ENCODE measurements at places on chromosomes 4 and X.

DNA sequence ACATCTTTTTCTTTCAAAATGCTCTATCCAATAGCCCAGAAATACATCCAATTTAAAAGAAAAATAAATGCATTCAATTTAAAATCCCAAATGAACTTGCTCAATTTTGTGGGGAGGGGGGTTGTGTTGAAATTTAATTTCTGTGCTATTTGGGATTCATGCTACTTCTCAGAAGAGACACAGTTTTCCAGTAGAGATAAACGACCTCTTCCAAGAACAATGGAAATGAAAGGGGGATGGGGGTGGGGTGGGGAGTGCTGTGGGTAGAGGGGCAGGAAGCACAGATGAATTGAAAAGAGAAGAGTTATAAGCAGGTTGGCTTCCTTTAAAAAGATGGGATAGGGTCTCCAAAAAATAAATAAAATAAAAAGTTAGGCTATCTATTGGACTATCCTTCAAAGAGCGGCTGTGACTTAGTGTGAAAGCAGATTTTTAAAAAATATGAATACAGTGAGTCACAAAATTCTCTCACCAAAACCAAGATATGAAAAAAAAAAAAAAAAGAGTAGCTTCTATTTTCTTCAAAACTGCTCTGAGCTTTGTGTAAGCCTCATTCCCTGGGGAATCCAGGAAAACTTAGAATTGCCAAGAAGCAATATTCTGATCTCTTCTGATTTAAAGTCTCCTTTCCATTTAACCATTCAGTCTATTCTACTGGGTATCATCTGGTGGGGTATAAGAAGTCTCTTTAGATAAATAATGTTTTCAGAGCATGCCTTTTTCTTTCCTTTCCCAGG lies 324.3 kb downstream of the PTTG2 start:
- DNase-seq = no peak

- DNase-seq = no peak
Observed at GRCh38 chr4:106679063-106679462, 310.5 kb upstream of the GIMD1 start.

DNA sequence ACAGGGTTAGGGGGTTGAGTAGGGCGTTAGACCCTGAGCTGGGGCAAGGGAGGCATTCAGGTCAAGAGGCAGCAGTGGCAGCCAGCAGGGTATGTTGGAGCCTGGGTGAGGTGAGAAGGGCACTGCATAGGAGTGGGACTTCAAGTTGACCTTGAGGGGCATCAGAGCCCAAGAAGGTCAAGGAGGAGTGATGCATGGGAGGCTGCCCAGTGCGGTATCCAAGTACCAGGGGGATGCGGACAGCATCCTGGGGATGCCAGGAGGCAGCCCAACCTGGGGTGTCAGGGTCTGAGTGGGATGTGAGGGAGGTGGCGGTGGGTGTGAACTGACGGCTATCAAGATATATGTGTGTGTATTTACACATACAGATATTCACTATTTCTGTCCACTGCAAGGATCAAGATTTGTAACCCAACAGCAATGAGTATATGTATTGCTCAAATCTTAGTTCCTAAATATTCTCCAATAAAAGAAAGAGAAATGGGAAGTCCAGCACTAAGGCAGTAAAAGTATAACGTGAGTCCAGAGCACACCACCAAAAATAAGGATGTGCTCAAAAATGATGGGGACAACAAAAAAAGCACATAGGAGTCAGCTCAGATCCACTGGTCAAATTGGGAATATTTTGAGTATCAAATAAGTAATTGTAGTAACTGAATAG lies 9.8 kb upstream of the DCLK2 start:
- no peak for DNase-seq

DNA sequence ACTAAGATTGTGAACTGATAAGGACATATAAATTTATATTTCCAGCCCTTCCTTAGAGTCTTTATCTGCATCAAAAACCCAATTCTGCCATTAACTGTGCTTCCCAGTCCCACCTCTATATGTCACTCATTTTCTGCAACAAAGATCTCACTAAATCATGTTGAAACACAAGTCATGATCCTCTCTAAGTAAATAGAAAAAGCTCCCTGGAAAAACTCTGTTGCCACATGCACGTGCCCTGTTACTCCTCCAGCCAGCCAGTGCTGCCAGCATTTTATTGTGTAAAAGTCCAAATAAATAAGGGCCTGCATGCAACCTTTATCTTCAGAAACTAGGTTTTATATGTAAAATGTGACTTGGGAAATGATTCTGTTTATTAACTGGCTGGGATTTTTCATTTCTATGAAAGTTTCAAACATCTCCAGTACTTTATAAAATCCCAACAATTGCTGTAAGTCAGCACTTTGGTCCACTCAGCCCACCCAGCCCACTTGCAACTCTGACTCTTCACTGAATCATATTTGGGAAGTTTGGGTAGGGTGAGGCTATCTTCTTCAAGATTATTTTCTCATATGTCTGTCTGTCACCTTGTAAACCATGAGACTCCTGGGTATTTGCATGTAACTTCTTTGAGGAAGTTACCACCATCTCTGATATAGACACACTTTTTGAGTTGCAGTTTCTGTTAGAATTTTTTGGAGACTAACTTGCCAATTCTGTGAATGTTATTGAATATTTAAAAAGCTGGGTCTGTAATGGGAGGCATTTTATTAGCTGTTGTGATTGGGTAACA lies 40.0 kb upstream of the SMARCA5 start:
- no peak for DNase-seq

- no peak for DNase-seq
Observed at GRCh38 chrX:109859651-109860050, 126.6 kb upstream of the ACSL4 start.

GRCh38 chr4:186190581-186191199 lies 677 bp upstream of the CYP4V2 start:
- no peak for DNase-seq

- no peak for DNase-seq
Observed at GRCh38 chr4:138734746-138735145, 280.8 kb upstream of the NOCT start.

- DNase-seq = peak; percentile 49
Observed at GRCh38 chrX:154458116-154458953, at the start of gene PLXNA3. PLXNA3 (plus strand) TSS chrX:154458281; CDS start chrX:154460184, 1,903 bp downstream.

DNA sequence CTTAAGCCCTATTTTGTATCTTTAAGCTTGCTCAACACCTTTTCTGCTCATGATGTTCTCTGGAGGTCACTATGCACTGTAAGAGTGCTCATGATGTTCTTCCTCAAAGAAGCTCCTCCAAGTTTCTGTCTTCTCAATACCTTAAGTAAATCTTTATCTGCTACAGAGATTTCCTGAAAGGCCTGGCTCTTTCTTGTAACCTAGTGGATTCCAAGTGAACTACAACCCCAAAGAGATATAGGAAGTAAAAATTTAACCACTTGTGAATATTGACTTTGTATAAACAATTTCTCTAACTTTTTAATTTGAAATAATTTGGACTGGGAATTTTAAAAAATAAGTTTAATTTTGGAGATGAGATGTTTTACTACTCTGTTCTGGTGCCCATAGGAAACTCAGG lies 39.3 kb upstream of the XK start:
- DNase-seq = no peak

- no peak for DNase-seq
Observed at GRCh38 chrX:133745349-133745748, 240.0 kb downstream of the GPC3 start.

DNA sequence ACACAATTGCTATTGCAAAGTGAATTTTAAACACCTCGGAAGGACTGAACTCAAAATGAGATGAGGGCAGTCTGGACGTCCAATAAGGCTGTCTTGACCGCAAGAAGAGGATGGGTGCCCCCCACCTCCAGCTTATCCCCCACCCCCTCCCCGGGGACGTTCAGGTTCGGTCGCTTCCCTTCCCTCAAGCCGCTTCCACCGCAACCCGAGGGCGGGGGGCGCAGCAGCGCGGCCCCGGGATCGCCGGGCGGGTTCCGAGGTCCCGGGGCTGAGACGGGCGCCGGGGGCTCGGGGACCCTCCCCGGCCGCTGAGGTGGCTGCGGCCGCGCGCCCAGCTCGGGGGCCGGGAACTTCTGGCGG lies 480 bp downstream of the USP46 start:
- DNase-seq = no peak

DNA sequence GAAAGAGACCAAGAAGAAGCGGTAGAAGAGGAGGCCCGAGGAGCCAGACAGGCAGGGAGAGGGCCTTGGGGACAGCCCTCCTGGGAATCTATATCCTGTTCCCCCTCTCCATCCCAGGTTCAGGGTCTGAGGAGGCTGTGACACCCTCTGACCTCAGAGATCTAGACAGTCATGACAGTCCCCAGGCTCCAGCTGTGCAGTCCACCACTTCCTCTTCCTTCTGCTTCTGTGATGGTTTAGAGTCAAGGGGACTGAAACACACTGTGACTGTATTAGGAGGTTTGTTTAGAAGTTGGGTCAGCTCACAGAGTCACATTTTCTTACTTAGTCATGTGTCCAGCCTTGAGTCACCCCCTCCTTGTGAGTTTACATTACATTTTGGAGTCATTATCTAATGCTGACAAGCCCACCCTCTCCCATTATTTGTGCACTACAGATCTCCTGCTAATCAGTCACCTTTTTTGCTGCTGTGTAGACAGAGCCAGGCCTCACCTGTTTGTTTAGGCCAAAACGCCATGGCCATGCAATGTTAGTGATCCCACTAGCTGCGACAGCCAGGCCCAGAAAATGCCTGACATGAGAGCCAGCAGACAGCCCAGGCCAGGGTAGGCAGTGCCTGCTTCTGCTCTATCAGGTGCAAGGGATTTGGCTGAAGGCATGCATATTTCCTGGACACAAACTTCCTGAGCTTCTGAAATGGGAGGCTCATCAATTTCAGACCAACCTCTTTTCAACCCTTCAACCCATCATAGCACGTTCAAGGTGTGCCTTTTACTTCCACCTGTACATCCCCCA lies 26.0 kb downstream of the MANBA start:
- DNase-seq = no peak

GRCh38 chrX:3166670-3167455 lies 125.6 kb downstream of the ARSF start:
- no peak for DNase-seq

- DNase-seq = no peak
Observed at GRCh38 chr4:138310498-138310897, 68.3 kb upstream of the SLC7A11 start.

GRCh38 chr4:87805971-87806370 lies 6.6 kb downstream of the IBSP start:
- no peak for DNase-seq

DNA sequence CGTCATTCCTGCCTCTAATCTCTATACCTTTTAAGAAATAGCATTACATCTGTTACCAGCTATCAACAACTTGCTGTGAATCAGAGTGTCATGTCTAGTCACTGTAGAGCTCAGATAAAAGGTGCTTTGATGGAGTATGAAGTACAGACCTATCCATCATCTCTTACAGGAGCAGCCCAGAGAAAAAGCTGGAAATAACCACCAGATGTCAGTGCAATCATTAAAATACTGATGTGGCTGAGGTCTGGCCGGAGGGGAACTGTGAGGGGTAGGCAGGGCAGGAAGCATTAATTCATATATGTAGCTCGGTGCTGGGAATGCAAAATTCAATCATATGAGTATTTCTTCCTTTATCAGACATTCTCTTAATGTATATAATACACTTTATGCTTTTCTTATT lies 100.6 kb downstream of the AKAP4 start:
- no peak for DNase-seq

- no peak for DNase-seq
Observed at GRCh38 chr4:185186769-185187168, 17.0 kb downstream of the CFAP97 start.

DNA sequence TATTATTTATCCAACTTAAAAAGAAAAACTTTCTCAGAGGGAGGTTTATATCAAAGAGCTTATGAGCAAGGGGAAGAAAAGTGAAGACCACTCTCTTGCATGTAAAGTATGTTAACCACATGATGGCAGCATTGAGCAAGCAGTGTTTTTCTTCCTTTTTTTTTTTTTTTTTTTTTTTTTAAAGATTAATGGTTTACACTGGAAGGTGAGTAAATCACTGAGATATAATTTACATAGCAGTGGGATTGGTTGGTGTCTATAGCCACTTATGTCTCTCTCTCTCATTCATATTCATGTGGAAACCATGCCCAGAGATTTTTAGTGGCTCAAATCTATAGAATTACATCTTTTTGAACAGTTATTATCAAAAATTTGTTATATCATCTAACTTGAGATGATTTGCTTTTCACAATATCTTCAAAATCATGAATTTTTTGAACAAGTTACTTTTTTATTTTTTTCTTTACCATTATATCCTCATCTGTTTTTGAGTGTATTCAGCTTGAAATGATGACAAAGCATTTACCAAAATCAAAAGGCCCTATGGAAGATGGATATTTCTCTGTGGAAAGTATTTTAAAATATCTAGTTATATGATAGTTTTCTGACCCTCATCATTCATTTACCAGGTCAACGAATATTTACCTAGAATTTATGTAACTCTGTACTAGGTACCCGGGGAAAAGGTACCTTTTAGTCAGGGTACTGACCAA lies 31.6 kb downstream of the MTHFD2L start:
- no peak for DNase-seq

GRCh38 chr4:56388306-56388705 lies 1.0 kb upstream of the AASDH start:
- no peak for DNase-seq

GRCh38 chr4:73683033-73683432 lies 57.3 kb upstream of the CXCL8 start:
- no peak for DNase-seq

GRCh38 chr4:30837131-30837539 lies 117.0 kb downstream of the PCDH7 start:
- no peak for DNase-seq

DNA sequence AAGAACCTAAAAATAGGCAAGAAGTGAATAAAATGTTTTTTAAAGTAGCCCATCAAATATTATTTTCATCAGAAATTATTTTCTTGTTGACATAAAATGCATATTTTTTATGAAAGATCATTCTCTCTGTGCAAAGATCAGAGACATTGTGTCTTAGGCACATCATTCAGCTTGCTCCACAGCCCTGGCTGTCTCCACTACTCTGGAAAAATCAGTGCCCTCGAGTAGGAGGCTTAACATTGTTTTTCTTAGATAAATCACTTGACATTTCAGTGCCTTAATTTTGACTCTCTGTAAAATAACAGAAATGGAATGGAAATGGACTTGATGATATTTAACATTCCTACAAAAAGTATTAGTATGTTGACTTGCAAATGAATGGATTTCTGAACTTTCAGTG lies 77.9 kb downstream of the FAT4 start:
- no peak for DNase-seq

- no peak for DNase-seq
Observed at GRCh38 chrX:57329008-57329407, 42.5 kb downstream of the FAAH2 start.

- no peak for DNase-seq
Observed at GRCh38 chr4:101801958-101802357, 11.4 kb downstream of the BANK1 start.

DNA sequence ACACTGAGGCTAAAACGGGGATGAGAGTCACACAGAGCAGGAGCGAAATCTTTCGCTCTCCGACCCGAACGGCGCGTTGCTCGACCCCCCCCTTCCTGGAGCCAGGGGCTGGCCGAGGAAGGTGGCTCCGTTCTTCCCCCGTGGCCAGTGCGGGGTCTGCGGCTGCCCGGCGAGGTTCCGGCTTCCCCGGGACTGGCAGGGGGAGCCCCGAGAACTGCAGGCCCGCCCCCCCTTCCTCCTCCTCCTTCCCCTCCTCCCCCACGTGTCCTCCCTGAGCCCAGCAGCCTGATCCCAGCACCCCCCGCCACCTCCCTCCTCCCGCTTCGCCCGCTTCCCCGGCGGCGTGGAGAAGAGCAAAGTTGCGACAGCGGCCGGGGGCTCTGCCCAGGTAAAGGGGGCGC lies 2.4 kb upstream of the BCORL1 start:
- no peak for DNase-seq
